ENCODE measurements at places on chromosomes 13 and 19.

GRCh38 chr19:45780448-45781213, 1.7 kb downstream of the DMPK start:
- DNase-seq = no peak

GRCh38 chr19:47493378-47494210, 9.6 kb upstream of the KPTN start:
- no peak for DNase-seq

DNA sequence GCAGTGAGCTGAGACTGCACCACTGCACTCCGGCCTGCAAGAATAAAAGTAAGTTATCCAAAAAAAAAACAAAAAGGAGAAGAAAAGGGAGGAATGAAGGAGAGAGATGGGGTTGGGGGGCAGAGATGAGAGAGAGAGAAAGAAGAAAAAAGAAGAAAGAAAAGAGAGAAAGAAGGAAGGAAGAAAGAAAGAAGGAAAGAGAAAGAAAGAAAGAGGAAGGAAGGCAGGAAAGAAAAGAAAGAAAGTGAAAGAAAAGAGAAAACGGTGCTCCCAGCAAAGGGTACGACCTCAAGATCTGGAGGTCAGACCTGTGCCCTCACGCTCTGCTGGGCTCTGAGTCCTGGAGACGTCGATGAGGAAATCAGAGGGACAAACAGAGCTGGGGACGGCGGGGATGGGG, 3.7 kb downstream of the A1BG start:
- DNase-seq = no peak

- peak; percentile 31 for DNase-seq
Measured at GRCh38 chr13:42110410-42111155, 62.1 kb downstream of the DGKH start.

GRCh38 chr13:103772576-103772975, 706.4 kb upstream of the SLC10A2 start:
- DNase-seq = no peak

DNA sequence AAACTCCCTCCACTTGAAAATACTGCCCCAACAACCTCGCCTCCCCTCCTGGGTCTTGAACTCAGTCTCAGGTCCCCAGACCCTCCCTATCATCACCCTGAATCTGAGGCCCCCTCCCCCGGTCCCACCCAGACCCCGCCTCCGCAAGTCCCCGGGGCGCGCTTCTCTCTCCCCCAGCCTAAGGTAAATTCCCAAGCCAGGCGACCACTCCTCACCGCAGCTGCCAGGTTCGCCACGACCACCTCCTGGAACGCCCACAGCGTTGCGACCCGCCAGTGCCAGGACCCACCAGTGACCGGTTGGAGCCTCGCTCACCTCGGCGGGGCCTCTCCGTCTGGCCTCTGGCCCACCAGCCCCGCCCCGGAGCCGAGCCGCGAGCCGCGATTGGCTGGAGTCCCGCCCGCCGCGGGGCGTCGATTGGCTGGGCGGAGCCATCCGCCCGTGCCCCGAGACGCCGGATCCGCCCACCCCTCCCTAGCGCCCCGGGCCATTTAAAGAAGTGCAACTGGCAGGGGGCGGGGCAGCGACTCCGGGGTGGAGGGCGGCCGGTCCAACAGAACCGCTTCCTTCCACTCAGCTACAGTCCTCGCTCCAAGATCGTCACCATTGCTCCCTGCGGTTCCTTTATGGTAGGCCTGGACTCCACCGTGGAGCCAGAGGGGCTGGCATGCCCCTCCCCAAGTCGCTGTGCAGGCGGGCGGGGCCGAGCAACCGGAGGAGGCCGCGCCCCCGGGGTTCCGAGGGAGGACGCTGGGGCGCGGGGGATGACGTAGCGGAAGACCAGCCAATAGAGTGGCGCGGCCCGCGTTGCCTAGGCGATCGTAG, at the start of gene SERTAD3:
Gene SERTAD3 (minus strand): TSS at position 336 of the 825 bp plus-strand sequence. CDS start 2,255 bp downstream, outside the sequence.
- DNase-seq = peak; percentile 96

DNA sequence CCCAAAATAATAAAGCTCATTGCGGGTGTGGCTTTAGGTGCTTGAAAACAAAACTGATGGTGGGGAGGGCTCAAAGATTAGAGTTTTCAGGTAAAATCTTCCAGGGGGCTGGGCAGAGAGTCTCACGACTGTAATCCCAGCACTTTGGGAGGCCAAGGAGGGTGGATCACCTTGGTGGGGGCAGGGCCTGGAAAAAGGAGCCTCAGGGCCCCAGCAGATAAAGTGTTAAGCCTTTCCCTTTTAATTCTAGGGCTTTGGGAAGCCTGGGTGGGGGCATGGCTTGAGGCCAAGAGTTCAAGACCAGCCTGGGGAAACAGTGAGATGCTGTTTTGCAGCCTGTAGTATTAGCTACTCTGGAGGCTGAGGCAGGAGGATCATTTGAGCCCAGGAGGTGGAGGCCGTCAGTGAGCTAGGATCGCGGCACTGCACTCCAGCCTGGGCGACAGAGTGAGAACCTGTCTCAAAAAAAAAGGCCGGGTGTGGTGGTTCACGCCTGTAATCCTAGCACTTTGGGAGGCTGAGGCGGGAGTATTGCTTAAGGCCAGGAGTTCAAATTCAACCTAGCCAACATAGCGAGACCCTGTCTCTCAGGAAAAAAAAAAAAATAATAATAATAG, 1.7 kb downstream of the IRGQ start:
- DNase-seq = no peak

DNA sequence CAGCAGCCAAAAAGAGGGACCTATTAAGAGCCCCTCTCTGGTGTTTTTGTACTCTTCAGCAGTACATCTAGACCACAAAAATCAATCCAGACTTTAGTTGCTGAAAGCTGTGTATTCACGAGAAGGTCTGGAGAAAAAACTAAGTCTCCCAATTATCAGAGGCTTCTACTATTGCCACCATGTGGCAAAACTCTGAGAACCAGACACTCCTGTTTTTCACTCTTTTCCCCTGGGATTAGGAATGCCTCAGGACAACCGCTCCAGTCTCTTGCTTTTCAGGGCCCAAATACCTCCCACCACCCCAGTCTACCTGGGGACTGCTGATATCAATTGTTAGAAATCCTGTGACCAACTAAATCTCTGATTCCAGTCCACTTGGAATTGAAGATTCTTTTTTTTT, 30.1 kb upstream of the OBI1 start:
- DNase-seq = no peak

DNA sequence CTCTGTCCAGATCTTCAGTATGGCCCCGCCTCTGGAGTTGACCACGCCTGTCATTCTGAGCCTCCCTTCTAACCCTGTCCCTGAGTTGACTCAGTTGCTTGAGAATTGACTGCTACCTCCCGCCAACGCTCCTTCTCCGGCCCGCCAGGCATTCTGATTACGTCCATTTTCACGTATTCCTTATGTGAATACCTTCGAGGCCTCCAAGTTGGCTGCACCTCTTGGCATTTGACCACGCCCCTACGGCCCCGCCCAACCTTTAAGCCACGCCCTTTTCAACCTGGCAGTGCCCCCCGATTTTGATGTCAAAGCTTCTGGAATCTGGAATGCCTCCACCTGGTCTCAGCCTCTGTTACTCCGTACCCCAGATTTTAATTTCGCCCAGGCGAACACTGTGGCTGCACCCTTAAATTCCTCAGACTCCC, 1.7 kb upstream of the EML2 start:
- no peak for DNase-seq

GRCh38 chr13:99066219-99066618, 88.4 kb upstream of the DOCK9 start:
- DNase-seq = no peak

GRCh38 chr19:15331419-15332310, 674 bp downstream of the BRD4 start:
- peak; percentile 57 for DNase-seq

GRCh38 chr19:45952686-45953505, 20.8 kb downstream of the NOVA2 start:
- no peak for DNase-seq

DNA sequence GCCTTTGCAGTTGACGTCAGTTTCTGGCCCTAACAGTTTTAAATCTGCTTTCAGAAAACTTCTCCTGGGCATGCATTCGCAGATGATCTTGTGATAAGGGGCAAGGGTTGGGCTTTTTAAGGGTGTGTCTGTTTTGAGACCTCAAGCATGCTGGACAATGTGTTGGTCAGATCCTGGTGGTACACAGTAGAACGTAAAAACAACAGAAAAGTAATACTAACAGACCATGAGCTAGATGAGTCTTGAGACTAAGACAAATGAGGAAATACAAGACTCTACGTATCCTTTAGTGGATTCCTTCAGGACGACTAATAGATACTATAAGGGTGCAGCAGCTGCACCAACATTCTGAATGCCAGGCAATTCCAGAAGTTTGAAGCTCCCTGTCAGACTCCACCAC, 237.6 kb downstream of the DNAJC15 start:
- DNase-seq = no peak

DNA sequence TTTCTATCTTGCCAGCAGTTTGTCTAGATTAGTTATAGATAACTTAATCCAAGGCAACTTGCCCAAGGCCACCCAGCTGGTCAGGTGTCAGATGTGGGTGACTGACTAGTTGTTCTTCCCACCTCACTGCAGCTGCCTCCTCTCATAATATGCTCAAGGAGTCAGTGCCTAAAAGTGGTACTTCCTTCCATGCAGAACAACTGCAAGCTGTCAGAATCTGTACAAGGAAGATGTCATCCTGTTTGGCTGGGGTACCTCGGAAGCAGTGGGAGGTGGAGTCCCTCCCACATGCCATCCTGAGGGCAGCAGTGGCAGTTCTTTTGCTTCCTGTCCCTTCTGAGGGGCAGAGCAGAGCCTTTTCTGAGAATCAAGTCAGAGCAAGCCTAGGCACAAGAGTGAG, 193.2 kb upstream of the RFC3 start:
- no peak for DNase-seq

DNA sequence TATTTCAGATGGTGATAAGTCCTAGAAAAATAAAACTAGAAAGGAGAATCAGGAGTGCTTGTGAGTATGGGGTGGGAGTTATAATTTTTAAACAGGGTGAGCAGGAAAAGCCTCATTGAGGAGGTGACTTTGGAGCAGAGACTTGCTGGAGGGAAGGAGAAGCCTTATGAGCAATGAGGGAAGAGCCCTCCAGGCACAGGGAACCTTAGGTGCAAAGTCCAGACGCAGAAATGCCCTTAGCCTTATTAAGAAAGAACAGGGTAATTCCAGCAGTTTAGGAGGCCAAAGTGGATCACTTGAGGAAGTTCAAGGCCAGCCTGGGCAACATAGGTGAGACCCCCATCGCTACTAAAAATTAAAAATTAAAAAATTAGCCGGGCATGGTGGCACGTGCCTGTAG, 21.0 kb upstream of the FXYD3 start:
- no peak for DNase-seq

- no peak for DNase-seq
Measured at GRCh38 chr13:77222000-77222690, 104.7 kb downstream of the MYCBP2 start.

DNA sequence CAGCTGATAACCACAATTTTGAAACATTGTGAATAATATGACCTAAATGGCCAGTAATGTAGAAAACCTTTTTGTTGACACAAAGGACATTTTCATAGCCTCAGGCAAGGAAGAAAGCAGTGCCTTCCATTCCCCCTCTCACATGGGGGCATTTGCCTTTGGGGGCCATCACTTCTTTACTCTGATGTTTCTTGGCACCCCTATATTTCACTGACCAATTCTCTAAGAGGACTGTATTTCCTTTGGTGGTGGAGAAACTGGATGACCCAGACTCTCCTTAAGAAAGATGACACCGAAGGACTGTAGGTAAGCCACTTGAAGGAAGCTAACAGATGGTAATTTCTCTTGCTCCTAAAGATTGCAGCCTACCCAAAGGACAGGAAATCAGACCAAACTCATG, 254.6 kb downstream of the DCLK1 start:
- no peak for DNase-seq

GRCh38 chr13:113635048-113635420, 23.0 kb downstream of the ATP4B start:
- DNase-seq = no peak

- no peak for DNase-seq
Measured at GRCh38 chr13:95387733-95388207, 86.5 kb upstream of the ABCC4 start.

DNA sequence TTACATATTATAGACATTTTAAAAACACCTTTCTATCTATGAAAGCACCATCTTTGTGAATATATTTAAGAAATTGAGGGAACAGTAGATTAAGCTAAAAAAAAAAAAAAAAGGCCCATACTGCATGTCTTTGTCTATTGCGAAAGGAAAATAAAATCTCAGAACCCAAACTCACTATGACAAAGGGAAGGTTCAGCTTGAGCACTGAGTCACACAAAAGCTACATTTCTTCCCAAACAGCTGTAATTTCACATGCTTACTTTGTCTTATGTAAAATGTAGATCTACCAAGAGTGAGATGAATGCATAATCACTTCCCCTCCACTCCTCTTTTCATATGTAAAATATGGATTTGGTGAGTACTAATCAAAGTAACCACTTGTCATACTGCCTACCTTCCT, 640.1 kb upstream of the KLF12 start:
- no peak for DNase-seq

- no peak for DNase-seq
Measured at GRCh38 chr19:52230685-52231084, 38.7 kb upstream of the ZNF766 start.

DNA sequence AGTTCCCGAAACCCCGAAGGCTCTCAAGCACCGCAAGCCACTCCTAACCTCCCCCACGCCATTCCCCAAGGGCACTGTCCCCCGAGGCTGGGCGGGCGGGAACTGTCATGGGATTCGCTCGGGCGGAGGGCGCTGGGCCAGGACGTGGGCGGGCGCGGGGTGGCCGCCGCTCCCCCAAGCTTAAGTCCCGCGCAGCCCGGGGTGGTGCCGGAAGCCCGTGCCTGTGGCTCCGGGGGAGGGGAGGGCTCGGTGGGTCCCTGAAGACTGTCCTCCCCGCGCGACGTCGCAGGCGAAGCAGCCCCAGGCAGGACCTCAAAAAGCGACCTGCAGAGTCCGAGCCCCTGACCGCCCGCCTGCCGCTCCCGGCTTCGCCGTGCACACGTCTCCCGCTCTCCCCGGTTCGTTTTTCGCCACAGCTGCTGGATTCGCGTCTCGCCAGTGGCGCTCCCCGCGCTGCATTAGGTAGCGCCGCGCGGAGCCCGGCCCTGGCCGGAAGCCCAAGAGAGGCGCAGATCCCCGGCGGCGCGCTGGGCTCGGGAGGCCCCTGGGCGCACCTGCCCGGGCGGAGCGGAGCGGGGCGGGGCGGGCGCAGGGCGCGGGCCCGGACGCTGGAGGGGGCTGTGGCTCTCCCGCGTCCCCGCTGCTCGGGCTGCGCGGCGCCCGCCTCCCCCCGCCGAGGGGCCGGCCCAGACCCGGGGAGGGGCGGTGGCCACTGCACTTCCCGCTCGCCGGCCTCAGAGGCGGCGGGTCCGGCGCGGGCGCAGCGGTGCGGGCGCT, at the start of gene FARP1:
Gene FARP1 (plus strand): TSS at position 715 of the 777 bp plus-strand sequence. CDS start 70,149 bp downstream, outside the sequence.
- no peak for DNase-seq

GRCh38 chr19:6101991-6102390, 8.3 kb downstream of the RFX2 start:
- no peak for DNase-seq

DNA sequence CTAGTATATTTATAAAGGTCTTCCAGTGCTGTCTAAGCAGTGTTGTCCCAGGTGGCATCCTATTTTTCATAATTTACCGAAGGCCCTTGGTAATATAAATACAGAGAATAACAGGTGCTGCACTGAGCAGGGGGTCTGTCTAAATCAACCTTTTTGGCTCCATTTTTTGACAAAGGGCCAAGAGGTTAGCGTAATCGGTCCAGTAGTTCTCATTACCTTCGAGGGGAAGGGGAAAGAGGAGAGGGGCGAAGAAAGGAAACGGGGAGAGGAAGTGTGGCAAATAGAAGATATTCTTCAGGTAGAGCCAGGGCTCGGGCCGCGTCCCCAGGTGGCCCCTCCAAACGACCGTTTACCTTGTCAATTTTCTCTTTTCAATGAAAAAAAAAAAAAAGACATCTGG, 749 bp upstream of the PAN3 start:
- DNase-seq = no peak

GRCh38 chr13:37766502-37766901, 103.1 kb downstream of the TRPC4 start:
- DNase-seq = no peak

- no peak for DNase-seq
Measured at GRCh38 chr13:76871432-76871831, 14.8 kb downstream of the KCTD12 start.

Data from effector CD4-positive, alpha-beta T cell (primary cell).